ENCODE measurements at places on chromosomes 3 and 15. TPM values are rescaled to one million over a fixed set of nuclear protein-coding genes. Genes with fewer than 3 reads are reported as not detected.

GRCh38 chr3:45787551-45787950 lies 8.8 kb downstream of the SLC6A20 start:
- no peak for DNase-seq

- DNase-seq = no peak
These were observed 386.1 kb downstream of the PTPRG start for GRCh38 chr3:61947456-61947855.

GRCh38 chr3:150081084-150081483 lies 110.4 kb upstream of the PFN2 start:
- DNase-seq = no peak

- DNase-seq = no peak
These were observed 88.8 kb upstream of the ABI3BP start for GRCh38 chr3:101081999-101082398.

GRCh38 chr15:101506491-101506890 lies 17.0 kb upstream of the PCSK6 start:
- DNase-seq = no peak

DNA sequence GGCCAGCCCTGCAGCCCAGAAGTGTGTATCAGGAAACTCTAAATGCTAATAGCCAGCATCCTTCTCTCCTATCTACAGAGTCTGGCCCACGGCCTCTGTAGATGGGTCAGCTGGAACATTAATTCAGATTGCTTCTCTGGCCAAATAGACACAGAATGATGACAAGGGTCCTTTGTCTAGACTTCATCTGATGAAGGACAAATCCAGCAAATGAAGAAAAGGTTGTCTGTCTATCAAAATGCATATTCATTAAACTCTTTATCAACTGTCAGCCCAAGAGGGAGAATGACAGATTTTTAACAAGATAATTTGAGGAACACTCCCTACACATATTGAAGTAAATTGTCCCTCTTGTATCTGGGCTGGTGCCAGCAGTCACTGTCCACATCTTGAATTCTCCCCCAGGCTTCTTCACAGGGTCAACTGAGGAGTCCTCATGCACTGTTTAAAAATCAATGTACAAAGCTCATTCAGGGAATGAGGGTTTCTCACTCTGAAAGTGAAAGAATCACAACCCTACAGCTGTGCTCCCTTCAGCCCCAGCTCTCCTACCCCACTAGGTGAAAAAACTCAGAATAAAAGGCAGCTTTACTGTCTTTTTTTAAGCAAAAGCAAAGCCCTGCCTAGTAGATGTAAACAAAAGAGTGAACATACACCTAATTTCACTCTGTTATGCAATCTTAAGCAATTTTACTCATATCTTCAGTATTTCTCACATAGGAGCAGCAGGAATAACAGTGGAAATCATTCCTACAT lies 507.7 kb downstream of the IGSF11 start:
- no peak for DNase-seq

GRCh38 chr15:51024735-51025453 lies 69.8 kb downstream of the TNFAIP8L3 start:
- peak; percentile 19 for DNase-seq

DNA sequence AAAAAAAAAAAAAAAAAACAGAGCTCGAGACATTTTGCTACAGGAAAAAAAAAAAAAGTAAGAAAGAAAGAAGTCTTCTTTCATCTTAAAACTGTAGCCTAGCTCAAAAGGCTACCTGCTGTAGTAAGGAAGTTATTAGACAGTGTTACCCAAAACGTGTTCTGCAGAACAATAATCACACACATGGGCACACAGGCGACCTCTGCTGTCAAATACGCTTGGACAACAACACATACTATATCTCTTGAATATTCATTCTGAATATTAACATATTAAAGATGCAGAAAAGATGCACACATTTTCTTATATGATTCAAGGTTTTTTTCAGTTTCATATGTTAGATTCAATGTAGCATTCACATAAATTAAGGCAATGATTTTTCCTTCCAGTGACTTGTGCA lies 215.8 kb downstream of the ROBO1 start:
- no peak for DNase-seq

DNA sequence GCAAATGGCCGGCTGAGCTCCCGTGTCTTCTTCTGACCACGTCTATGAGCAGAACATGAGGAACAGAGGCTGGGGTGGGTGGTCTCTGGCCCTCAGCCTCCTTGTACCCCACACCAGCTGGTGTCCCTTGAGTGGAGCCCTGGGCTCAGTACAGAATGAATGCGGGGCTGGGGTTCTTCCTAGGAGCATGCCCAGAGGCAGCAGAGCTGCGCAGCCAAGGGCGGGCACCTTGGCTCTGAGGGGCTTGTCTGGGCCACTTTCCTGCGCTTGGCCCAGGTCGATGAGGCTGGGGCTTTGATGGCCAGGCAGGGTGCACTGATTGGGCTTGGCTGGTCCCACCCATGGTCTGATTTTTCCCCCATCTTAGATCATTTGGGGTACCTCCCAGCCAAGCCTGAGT lies 6.4 kb downstream of the SCN5A start:
- DNase-seq = no peak

DNA sequence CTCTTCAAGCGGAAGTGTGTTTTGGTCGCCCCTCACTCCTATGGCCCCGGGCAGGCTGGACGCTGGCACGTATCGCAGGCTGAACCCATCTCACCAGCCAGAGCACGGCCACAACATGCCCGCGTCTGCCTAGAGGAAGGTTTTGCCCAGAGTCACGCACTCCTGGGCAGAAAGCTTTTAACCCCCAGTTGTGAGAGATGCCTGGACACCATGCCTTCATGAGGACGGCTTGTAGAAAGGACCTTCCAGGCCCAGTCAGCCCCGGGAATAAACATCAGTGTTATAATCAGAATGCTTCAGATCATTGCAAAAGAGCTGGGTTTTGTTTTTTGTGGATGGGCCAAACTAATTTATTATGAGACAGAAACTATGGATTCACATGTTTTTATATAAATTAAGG lies 16.5 kb downstream of the CYFIP1 start:
- no peak for DNase-seq

- no peak for DNase-seq
These were observed 48.2 kb upstream of the ALDH1A3 start for GRCh38 chr15:100831467-100831866.

GRCh38 chr15:29418178-29418577 lies 148.6 kb upstream of the NSMCE3 start:
- no peak for DNase-seq

GRCh38 chr3:167958141-167958540 lies 137.6 kb downstream of the GOLIM4 start:
- no peak for DNase-seq

GRCh38 chr3:184176377-184177330 lies 2.0 kb downstream of the AP2M1 start:
- peak; percentile 59 for DNase-seq

DNA sequence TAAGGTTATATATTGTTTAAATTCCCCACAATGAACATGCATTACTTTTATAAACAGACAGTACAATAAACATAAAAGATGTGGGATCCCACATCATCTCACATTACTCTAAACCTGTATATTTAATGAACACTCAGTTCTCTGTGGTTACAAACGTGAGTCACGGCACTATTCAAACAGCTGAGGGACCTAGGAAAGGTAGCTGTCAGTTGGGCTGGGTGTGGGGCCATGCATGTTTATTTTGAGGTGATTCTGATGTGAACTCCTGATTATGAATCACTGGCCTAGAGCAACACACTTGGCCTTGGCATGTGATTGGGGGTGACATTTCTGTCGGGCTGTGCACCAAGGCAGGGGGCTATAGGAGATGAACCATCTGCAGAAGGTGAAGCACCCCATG lies 147.6 kb upstream of the HACD2 start:
- no peak for DNase-seq

DNA sequence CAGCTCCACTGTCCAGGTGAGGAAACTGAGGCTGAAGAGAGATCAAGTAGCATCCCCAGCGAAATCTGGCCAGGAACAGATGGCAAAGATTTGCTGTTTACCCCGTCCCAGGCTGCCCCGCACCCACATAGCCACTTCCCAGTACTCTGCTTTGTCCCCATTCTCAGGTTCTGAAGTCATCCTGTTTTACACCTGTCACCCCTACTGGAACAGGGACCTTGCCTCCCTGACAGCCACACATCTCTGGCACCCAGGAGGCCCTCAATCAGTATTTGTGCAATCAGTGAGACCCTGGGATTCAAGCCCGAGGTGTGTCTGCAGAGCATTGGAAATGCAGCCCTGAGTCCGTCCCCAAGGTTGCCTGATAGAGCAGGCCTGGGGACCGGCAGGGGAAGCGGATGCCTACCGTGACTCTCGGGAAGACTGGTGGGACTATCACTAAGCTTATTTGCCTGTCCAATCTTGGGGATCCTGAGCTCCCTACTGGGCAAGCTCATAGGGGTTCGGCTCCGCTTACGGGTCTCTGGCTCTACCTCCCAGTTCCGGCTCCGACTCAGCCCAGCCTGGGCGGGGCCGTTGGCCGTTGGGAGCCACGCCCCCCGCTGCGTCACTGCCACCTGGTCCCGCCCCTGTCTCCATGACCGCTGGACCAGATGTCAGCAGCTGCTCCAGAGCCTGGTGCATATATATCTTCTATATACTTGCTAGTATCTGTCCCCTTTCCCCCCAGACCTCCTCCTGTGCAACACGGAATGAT lies 17.5 kb upstream of the FANCD2 start:
- DNase-seq = peak; percentile 75

DNA sequence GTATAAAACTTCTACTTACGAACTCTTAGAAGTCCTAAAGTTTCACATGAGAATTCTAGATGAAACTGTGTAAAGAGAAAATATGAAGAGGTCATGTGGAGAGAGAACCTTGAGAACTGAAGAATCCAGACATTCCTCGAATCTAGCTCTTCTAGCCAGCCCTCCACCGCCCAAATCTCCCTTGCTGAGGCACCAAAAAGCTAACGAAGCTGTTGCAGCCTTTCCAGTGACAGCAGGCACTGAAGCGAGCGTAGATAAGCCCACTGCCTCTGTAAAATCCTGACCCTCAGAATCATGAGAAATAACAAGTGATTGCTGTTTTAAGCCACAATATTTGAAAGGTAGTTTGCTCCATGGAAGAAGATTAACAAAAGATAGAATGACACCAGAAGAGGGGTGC lies 134.0 kb downstream of the GOLGA6L6 start:
- no peak for DNase-seq

GRCh38 chr3:191290311-191291025 lies 38.7 kb upstream of the CCDC50 start:
- no peak for DNase-seq

DNA sequence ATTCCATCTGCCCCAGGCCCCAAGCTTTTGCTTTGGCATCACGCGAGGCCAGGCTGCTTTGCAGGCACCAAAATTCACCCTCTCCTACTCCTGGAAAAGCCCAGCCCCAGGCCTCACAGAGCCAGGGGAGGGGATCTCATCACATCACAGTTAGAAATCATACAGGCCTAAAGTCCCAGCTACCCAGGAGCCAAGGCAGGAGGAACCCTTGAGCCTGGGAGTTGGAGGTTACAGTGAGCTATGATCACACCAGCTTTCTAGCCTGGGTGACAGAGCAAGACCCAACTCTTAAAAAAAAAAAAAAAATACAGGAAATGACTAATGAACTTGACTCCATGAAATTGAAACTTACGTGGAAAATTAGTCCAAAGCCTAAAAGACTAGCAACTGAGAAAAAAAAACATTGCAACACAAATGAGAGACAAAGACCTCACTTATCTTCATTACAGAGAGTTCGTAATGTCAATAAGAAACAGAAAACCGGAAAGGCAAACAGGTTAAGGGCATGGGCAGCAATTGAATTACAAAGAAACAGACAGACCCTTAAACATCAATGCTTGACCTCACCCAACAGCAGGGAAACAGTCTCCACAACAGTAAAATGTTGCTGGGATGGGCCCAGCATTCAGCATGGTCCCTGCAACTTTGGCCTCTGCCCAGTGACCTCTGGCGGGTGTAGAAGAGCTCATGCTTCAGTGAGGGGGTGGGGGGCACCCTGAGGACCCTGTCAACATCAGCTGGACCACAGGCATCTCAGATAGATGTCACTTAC lies 151.5 kb downstream of the LRRK1 start:
- no peak for DNase-seq

- no peak for DNase-seq
These were observed 169.6 kb downstream of the CFAP20DC start for GRCh38 chr3:58880182-58880581.

- DNase-seq = peak; percentile 54
These were observed 716 bp downstream of the SMC4 start for GRCh38 chr3:160400030-160400701.

GRCh38 chr3:112498914-112499711 lies at the start of gene BTLA:
Gene BTLA (minus strand): TSS chr3:112499472. CDS start chr3:112499358, 114 bp downstream.
- no peak for DNase-seq

GRCh38 chr3:21729888-21730459 lies 21.0 kb downstream of the ZNF385D start:
- no peak for DNase-seq

DNA sequence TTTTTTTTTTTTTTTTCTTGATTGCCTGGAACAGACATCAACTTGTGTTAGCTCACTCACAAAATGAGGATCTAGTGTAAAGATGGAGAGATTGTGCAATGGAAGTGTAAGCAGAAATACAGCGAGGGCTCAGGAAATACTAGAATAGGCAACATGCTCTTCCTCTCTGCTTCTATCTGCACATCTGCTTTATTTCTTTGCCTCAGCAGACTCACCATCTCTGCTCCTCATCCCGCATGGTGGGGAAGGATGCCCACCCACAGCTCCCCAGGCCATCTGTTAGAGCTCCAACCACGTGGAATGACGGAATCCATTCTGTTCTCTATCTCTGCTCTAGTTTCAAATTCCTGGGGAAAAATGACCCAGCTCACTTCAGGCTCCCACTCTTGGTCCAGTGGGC lies 128.0 kb upstream of the ADAMTS9 start:
- no peak for DNase-seq

GRCh38 chr3:113105966-113106660 lies 105.2 kb upstream of the BOC start:
- DNase-seq = no peak

- DNase-seq = no peak
These were observed 47.2 kb upstream of the PXYLP1 start for GRCh38 chr3:141184430-141184829.

GRCh38 chr3:64084640-64085039 lies 61.3 kb upstream of the PSMD6 start:
- no peak for DNase-seq

DNA sequence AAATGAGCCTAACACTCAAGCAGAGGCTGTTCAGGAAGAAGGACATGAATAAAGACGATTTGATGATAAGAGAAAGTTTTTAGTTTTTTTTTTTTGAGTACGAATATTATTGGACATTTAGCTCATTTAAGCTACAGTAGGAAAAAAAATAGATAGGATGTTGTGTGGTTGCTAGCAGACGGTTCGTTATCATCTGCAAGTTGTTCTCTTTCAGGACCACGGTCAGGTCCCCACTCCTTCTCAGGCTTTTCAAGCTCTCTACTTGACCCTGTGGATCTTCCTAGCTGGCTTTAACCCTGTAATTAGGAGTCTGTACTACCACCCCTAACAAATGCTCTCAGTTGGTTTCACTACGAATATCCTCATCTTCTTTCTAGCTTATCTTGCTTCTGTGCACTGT lies 1.1 kb downstream of the KCNH8 start:
- peak; percentile 19 for DNase-seq

C3orf49 gene
- polyA plus RNA-seq = 0.77 TPM

ITIH1 gene
- not detected for polyA plus RNA-seq

PPIB gene
- 343 TPM for polyA plus RNA-seq

TEX55 gene
- not detected for polyA plus RNA-seq

BOC gene
- polyA plus RNA-seq = 54.1 TPM

SAMD7 gene
- polyA plus RNA-seq = not detected

Measured in muscle of arm (tissue), 14 donors.